ENCODE measurements at places on chromosomes 16 and 17. TPM values are rescaled to one million over a fixed set of nuclear protein-coding genes. Genes with fewer than 3 reads are reported as not detected.

DNA sequence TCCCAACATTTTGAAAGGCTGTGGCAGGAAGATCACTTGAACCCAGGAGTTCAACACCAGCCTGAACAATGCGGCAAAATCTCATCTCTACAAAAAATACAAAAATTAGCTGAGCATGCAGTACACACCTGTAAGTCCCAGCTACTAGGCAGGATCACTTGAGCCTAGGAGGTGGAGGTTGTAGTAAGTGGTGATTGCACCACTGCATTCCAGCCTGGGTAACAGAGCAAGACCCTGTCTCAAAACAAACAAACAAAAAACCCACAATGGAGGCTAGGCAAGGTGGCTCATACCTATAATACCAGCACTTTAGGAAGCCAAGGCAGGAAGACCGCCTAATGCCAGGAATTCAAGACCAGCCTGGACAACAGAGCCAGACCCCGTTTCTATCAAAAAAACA, 12.0 kb downstream of the APPBP2 start:
- DNase-seq: no peak

DNA sequence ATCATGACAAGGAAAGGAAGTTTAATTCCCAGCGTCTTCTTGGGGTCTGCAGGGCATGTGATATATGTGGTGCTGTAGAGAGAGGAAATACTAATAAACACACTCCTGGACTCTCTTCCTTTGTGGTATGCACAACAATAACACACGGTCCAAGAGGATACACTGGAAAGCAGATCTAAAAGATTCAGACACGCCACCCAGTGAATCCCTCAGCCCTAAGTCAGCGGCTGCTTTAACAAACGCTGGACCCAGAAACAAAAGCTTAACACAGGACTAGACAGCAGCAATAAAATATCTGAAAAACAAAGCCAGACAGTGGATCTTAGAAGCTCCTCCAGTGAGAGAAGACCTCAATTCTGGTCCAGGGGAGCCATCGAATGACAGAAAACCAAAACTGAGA, 13.1 kb downstream of the CFAP20 start:
- DNase-seq: no peak

KRT28 gene
- total RNA-seq: not detected

FBXO39 gene
- total RNA-seq: not detected

All from Karpas-422 (cell line).